Left forelimb (tissue), 1 donor: ENCODE measurements at places on chromosomes 6 and 20.

- DNase-seq, result no peak
Observed at GRCh38 chr20:24894967-24895366, 54.1 kb upstream of the CST7 start.

DNA sequence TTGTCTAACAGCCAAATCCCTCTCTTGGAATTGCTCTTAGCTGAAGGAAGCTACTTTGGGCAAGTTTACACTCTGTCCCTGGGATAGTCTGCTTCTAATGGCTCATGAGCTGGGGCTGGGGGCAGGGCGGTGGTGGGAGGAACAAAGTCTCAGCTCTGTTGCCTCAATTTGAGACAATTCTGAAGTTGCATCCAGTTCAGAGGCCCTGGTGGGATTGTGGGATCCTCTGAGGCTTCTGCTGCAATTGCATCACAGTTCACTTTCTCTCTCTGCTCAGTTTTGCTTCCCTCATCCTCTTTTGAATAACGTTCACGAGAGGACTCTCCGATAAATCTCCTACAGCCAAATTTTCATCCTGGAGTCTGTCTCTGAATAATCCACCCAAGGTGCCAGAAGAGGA lies 440.6 kb upstream of the SLC35B3 start:
- DNase-seq, result no peak

DNA sequence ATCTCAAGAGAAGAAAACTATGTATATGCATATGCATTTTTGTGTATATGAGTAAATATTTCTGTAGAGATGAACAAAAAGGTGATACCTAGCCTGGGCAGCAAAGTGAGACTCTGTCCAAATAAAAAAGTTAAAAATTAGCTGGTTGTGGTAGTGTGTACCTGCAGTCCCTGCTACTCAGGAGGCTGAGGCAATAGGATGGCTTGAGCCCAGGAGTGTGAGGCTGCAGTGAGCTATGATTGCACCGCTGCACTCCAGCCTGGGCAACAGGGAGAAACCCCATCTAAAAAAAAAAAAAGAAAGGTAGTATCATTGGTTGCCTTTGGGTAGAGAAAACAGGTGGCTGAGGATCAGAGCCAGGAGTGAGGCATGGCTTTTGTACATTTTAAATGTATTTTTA lies 50.9 kb downstream of the KLHL31 start:
- DNase-seq, result no peak

- no peak for DNase-seq
Observed at GRCh38 chr6:11662323-11662722, 116.3 kb downstream of the ADTRP start.

GRCh38 chr6:163332575-163332974 lies 81.9 kb upstream of the QKI start:
- DNase-seq, result no peak

DNA sequence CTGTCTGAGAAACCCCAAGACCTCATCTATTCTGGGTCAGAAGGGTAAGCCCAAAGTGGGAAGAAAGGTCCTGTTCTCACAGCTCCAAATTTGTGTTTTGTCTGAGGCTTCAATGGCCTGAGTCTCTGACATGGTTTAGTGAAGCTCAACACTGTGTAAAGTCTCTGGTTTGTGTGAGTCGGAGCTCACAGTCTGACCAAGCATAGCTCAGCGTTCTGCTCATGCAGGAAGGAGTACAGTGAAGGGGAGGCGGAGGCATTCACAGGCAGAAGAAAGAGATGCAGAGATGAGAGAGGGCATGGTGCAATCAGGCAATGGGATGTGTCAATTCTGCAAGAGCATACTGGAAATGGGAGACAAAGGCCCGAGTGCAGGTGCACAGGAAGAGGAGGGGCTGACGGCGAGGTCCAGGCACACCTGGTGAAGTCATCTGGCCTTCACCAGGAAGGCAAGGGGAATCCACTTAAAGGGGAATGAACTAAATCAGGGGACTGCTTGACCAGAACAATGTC lies 463.0 kb upstream of the AGPAT4 start:
- no peak for DNase-seq

DNA sequence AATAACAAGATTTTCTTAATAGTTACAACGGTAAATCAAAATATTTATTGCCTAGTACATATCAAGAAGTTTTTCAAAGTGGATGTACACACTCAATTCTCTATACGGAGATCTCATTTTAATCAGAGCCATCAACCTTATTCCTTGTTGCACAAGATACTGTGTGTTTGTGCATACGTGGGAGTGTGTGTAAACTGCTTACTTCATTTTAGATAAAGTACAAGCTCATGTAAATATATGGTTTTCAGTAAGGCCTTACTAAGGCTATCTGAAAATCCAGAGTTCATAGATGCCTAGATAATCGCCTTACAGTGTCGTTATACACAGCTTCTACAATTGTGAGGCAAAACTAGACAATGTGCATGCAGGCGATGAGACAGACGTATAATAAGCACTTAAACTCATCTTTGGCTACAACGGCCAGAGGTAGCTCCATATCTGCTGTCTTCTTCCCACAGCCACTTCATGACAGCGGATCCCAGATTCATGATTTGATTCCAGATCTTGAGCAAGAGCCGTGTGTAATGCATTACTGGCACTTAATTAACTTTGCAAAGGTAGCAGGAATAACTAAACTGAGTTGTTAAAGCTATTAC lies 2.5 kb downstream of the PERP start:
- no peak for DNase-seq

- no peak for DNase-seq
Observed at GRCh38 chr6:14995966-14996602, 249.8 kb upstream of the JARID2 start.

- no peak for DNase-seq
Observed at GRCh38 chr20:5608442-5609161, 141.6 kb upstream of the SHLD1 start.

GRCh38 chr6:148761527-148762011 lies 14.7 kb downstream of the UST start:
- DNase-seq, result no peak

DNA sequence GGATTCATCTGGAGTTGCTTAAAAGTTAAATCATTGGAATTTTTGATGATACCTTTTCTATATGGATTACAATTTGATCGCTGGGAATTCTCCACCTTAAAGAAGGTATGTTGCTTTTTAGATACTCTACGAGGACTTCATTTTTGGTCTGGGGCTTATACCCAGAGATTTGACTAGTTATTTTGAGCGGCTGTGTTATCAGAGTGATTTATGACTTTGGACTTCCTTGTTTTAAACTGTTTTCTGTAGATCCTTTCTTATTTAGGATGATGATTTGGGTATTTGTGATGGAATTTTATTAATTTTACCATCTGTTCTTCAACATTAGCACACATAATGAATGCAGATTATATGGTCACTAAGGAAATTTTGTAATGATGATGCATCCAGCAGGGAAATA lies 75.2 kb downstream of the SOX4 start:
- no peak for DNase-seq

DNA sequence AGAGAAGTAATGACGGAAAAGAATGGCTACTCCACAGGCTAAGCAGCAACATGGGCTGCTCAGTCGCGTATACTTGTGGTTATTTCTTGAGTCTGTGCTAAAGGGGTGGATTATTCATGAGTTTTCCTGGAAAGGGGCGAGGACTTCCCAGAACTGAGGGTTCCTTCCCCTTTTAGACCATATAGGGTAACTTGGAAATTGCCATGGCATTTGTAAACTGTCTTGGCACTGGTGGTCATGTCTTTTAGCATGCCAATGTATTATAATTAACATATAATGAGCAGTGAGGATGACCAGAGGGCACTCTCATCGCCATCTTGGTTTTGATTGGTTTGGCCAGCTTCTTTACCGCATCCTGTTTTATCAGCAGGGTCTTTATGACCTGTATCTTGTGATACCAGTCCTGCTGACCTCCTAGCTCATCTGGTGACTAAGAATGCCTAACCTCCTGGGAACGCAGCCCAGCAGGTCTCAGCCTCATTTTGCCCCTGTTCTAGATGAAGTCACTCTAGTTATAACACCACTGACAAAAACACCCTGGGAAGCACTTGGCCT lies 11.4 kb downstream of the LBP start:
- no peak for DNase-seq

GRCh38 chr6:82492134-82492533 lies 128.5 kb downstream of the TPBG start:
- no peak for DNase-seq

GRCh38 chr6:11714116-11714797 lies 64.3 kb downstream of the ADTRP start:
- DNase-seq, result no peak

DNA sequence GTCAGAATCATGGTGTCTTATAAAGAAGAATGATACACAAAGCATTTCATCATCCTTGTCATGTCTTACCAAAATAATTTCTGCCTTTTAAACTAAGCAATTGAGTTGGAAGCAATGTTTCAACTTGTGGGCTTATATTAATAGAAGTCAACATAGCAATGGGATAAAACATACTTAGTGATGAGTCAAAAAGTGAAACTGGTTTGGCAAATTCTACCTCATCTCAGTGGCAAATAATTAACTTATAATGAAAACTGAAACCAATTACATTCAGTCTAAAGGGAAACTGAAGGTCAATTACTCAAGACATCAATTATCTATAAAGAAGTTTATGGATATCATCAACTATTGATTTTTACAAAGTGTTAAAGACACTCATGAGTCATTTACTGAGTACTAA lies 463.8 kb downstream of the BMP2 start:
- DNase-seq, result no peak

DNA sequence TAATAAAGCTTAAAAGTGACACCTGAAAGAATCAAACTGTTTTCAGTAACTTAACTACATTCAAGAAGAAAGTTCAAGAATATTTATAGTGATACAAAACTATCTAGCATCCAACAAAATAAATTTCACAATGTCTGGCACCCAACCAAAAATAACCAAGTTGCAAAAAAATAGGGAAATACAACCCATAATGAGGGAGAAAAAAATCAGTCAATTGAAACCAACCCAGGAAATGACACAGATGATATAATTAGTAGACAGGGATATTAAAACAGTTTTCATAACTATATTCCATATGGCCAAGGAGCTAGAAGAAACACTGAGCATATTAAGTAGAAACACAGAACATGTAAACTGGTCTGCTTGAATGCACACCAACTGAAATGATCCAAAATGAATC lies 120.2 kb upstream of the BEND3 start:
- DNase-seq, result no peak

DNA sequence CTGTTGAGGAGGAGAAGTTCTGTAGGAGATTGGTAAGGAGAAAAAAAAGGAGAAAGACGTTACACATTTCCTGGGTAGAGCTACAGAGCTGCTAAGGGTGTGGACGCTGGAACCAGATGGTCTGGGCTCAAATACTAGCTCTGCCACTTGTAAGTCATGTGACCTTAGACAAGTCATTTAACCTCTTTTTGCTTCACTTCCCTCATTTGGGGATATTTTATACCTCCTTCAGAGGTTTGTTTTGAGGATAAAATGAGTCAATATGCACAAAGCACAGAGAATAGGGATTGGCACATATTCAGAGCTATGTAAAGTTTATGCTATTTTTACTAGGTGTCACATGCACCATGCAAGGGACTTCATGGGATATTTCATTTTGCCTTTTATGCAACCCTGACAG lies 708.8 kb downstream of the DHX35 start:
- no peak for DNase-seq

- no peak for DNase-seq
Observed at GRCh38 chr6:99393366-99393697, 663 bp downstream of the COQ3 start.

- no peak for DNase-seq
Observed at GRCh38 chr6:32603888-32604287, 14.2 kb upstream of the HLA-DRB1 start.

DNA sequence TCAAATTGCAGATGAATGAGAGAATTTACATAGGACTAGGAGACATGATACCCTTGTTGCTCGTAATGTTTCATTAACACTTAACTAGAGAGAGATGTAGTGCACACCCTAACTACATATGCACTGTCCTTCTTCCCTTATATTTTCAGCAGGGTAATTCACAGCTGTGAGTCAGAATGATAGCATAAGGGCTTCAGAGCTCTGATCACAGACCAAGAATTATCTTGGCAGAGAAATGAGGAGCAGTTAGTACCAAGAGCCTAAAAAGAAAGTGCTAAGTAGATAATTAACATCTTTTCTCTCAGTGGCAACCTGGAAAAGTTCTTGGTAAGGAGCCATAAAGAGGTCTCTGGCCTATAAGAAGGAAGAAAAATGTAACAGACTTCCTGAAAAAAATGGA lies 35.8 kb downstream of the GRIK2 start:
- no peak for DNase-seq

DNA sequence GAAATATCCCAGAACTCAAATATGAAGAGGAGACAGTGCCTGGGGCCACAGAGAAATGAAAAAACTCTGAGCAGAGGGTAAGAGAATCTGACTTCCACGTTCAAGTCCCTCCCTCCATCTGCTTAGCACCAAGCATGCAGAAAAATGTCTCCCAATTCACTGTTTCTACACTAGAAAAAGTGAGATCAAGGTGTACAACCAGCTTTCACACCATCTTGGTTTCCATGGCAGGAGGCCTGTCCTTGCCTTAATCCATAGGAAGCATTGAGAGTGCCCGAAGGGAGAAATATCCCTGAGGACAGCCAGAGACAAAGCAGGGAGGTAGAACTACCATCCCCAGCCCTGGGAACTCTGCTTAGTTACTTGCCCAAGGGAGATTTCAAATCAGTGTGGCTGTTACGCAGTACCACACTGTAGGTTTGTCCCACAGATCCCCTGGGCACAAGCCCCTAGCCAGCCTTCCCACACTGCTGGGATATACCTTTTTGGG lies 82.9 kb downstream of the SCML4 start:
- no peak for DNase-seq

DNA sequence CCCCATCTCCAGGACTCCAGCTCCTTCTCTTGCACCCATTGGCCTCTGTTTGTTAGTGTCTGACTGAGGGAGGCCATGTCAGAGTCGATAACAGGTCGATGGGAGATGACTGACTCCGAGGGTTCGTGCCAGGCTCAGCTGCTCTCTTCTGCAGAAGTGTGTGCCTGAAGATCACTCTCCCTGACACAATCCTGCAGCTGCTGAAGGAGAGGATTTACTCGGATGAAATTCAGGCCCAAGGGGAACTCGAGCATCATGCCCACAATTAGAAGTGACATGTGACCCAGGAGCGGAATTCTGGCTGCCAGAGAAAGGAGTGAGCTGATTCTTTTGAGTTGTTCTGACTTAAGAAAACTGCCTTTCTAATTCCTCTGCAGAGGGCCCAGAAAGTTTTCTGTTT lies 318.2 kb downstream of the MAFB start:
- DNase-seq, result no peak

GRCh38 chr6:44522871-44523270 lies 135.4 kb downstream of the CDC5L start:
- no peak for DNase-seq

- DNase-seq, result no peak
Observed at GRCh38 chr20:48691523-48691922, 136.3 kb downstream of the PREX1 start.
